Stimulated activated CD8-positive, alpha-beta memory T cell treated with anti-CD3 and anti-CD28 coated beads, Interleukin-7, amount 100 ng/mL, for 1 hour (primary cell): ENCODE measurements at places on chromosomes 4 and X.

- no peak for DNase-seq
Observed at GRCh38 chrX:118189628-118190027, 73.0 kb upstream of the KLHL13 start.

DNA sequence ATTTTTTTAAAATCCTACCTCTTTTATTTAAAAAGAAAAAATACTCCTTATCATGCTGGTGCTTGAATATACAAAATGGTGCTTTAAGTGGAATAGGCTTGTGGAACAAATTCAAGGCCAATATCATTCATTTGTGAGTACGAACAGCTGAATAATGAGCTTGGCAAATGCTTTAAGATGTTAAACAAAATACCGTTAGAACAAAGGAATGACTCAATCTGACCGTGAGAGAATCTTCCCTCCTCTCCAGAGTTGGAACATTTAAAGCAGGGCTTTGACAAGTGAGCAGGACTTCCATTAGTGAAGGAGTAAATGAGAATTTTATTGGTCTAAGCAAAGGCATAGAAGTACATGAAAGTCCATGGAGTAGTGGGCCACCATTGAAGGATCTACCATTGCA, 74.5 kb downstream of the DCLK2 start:
- DNase-seq = no peak

DNA sequence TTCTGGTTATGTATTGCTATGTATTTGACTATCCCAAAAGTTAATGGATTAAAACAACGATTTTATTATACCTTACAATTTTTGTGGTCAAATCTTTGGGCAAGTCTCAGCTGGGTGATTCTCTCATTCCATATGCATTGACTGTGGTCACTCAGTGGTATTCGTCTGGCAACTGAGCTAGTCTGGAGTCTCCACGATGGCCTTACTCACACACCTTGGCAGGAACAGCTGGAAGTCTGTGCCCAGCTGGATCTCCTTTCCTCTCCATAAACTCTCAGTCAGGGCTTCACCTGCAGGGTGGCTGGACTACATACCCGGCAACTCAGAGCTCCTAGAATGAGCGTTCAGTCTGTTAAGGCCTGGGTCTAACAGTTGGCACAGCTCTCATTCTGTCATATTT, 141.1 kb upstream of the WDFY3 start:
- DNase-seq = no peak

GRCh38 chr4:16692961-16693506, 205.4 kb downstream of the LDB2 start:
- no peak for DNase-seq

GRCh38 chrX:2719774-2720447, 28.8 kb downstream of the CD99 start:
- no peak for DNase-seq

GRCh38 chrX:148270499-148270898, 229.9 kb upstream of the AFF2 start:
- DNase-seq = no peak

DNA sequence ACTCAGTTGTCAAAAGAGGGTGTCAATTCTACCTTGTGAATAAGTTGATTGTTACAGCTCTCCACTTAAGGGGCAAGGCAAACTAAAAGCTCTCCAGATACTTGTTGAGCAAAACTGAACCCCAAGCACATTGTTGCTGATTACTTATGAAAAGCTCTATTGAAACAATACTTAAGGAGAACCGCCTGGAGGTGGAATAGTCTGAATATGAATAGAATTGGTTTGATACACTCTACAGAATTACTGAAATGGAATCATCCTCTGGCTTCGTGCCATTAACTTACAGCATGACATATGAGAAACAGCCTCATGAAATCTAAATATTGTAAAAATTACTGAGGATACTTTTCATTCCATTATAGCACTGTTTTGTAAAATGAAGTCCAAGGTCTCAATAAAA, 127.0 kb upstream of the SH3RF1 start:
- no peak for DNase-seq

GRCh38 chr4:36207831-36208520, 36.3 kb downstream of the ARAP2 start:
- no peak for DNase-seq

GRCh38 chr4:141576585-141577110, 59.7 kb upstream of the IL15 start:
- DNase-seq = no peak

DNA sequence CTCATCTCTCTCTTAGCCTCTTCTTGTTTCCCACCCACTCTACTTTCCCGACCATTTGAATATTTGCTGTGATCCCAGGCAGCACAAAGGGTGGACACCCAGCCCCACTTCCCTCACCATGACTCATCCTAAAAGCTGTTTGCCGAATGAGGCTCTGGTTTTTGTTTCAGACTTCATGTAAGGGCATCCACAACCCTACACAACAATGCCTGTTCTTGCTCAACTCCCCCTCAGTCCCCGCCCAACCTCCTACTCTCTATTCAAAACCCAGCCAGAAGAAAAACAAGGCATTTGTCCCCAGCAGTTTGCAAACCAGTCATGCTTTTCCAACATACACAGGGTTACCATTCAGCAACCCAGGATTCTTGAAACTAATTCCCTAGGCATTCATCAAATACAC, 516.5 kb upstream of the CNKSR2 start:
- DNase-seq = no peak

- DNase-seq = no peak
Observed at GRCh38 chrX:143094417-143095023, 68.8 kb downstream of the SPANXN4 start.

DNA sequence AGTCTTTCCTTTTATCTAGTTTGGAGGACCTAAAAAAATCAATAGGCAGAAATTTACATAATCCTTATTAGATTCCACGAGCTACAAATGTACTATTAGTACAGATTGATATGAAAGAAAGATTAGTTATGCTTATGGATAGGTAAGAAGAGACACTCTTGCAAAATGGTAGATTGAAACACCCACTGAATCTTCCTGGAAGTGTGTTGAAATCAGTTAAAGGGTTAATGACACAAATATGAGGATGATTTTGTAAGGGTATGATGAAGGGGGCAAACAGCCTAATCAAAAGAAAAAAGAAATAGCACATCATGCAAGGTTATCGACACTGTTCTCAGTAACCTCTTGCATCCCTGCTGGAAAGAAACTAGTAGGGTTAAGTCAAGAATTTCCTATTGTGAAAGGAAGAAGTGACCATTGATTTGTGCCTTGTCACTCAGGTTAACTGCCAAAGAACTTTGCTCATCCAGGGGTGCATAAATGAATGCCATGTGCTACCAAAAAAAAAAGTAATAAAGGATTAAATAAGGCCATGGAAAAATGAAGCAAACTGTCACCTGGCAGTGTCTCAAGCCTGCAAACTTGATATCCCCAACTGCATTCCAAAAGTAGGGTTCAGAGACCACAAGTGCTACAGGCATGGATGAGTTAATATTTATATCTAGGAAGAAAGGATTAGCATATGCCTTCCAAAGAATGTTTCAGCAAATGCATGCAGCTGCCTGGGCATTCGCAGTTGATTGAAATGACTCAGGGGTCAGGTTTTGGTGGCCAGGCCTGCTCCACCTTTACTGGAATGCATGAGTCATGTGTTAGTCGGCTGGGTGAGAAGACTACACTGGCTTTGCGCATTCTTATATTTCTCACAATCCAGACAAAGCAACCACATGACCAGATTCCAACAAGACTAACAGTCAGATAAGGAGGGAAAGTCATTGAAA, 78.3 kb upstream of the ATXN3L start:
- DNase-seq = no peak

GRCh38 chr4:52266537-52267137, 215.5 kb downstream of the SPATA18 start:
- DNase-seq = no peak

GRCh38 chrX:127621780-127622179, 430.4 kb downstream of the ACTRT1 start:
- DNase-seq = no peak
